ENCODE measurements at places on chromosomes 12 and 14. TPM values are rescaled to one million over a fixed set of nuclear protein-coding genes. Genes with fewer than 3 reads are reported as not detected.

GRCh38 chr12:56385873-56386272 is 23.2 kb upstream of the APOF start:
- H3K27me3 ChIP-seq, result no peaks in the 10 kb centered on the region
- H3K36me3 ChIP-seq, result no peaks in the 10 kb centered on the region
- no peak for DNase-seq

- H3K4me1 ChIP-seq, result peaks cover 27% of the 10 kb centered on the region
- H3K27ac ChIP-seq, result peak overlapping the region; percentile 81
- H3K36me3 ChIP-seq, result no peaks in the 10 kb centered on the region
- H3K27me3 ChIP-seq, result no peaks in the 10 kb centered on the region
- H3K4me3 ChIP-seq, result peak overlapping the region; percentile 69
- DNase-seq, result no peak
Measured at GRCh38 chr14:21475767-21476522, 814 bp downstream of the RAB2B start.

GRCh38 chr14:92407410-92407809 is 84.4 kb downstream of the SLC24A4 start:
- no peaks in the 10 kb centered on the region for H3K36me3 ChIP-seq
- DNase-seq, result no peak
- H3K27ac ChIP-seq, result no peak overlapping the region

PRKD1 gene
- polyA plus RNA-seq, result not detected

GRCh38 chr12:131831635-131832041 is 3.4 kb downstream of the MMP17 start:
- H3K4me3 ChIP-seq, result no peak overlapping the region
- no peak for DNase-seq
- peaks cover 22% of the 10 kb centered on the region for H3K4me1 ChIP-seq
- peaks cover 21% of the 10 kb centered on the region for H3K27me3 ChIP-seq

DNA sequence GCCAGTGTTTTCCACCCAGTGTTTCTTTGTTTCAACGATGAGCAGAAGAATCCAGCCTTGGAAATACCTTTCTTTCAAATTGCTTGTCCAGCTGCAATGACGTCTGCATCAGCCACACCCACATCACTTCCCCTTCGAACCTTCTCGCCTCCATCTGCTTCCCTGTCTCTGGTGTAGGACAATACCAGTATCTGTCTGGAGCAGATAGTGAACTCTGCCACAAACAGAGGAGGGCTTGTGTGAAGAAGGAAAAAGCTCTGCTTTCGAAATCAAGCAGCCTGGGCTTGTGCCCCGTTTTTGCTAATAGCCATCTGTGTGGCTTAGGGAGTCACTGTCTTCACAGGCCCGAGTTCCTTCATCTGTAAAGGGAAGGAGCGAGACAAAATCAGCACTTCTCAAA is 415.4 kb downstream of the ZFP36L1 start:
- no peaks in the 10 kb centered on the region for H3K27me3 ChIP-seq
- DNase-seq, result no peak
- H3K4me1 ChIP-seq, result peaks cover 68% of the 10 kb centered on the region

DNA sequence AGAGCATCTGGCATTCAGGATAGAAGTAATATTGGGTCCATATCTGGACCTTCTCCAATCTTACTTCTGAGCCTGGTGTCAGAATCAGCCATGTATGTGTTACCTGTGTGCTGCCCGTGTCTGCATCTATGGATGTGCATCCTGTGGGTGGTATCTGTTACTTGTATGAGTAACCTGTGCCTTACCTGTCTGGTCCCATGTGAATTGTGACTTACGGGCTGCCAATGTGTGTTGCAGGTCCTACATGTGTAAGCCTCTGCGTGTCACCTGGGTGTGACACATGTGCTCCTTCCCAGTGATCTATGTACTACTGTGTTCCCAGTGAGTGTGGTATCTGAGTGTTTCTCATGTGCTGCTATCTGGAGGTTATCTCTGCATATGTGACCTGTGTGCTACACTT is 208.4 kb downstream of the ADGRD1 start:
- no peak overlapping the region for H3K4me3 ChIP-seq
- no peaks in the 10 kb centered on the region for H3K36me3 ChIP-seq
- H3K4me1 ChIP-seq, result no peaks in the 10 kb centered on the region
- no peak for DNase-seq

- no peak for DNase-seq
- no peaks in the 10 kb centered on the region for H3K4me1 ChIP-seq
- H3K36me3 ChIP-seq, result no peaks in the 10 kb centered on the region
- no peak overlapping the region for H3K27ac ChIP-seq
- no peaks in the 10 kb centered on the region for H3K27me3 ChIP-seq
- H3K4me3 ChIP-seq, result no peak overlapping the region
Measured at GRCh38 chr14:62957562-62957961, 87.7 kb downstream of the KCNH5 start.

DNA sequence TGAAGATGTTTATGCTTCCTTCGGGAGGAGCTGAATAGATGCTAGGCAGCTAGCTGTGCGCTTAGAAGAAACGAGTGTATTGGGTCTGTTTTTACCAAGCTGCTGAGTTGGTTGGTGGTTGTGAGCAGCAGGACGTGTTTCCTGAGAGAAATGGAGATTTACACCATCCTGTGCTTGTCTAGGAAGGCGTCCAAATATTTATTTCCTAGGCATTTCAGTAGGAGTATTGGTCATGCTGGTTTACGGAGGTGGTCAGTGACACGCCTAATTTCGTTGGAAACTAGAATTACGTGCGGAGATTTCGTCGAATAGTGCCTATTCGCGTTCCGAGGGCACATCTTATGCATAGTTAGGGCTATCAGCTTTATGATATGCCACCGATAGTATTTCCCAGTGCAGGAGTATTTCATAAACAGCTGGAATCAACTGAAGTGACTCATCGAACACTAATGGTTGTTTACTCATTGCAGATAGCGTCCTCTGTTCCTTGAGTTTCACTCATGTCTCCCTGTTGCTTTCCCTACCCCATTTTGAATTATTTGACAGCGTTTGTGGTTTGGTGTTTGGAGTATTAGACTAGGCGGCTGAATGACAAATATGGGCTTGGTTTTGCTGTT is 780 bp downstream of the TBC1D15 start:
- H3K4me3 ChIP-seq, result peak overlapping the region; percentile 90
- no peaks in the 10 kb centered on the region for H3K36me3 ChIP-seq
- no peaks in the 10 kb centered on the region for H3K27me3 ChIP-seq
- no peak for DNase-seq
- H3K4me1 ChIP-seq, result peaks cover 53% of the 10 kb centered on the region

DNA sequence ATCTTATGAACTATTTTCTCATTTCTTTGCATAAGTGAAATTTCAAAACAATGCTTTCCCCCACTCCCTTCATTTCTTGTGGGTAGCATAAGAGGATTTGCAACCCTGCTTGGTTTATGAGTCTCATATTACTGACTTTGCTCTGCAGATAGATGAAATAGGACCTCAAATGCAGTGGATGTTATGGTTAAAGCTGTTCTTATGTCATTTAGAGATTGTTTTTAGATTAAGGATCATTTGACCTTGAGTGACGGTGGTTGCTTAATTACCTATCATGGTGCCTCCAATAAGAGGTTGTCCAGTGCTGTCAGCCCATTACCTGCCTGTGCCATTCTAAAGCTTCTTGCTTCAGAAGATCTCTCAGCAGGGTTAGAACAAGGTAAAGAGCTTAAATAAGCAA is 351.4 kb upstream of the ATP2B1 start:
- no peak overlapping the region for H3K27ac ChIP-seq
- H3K36me3 ChIP-seq, result no peaks in the 10 kb centered on the region
- no peak for DNase-seq
- H3K27me3 ChIP-seq, result no peaks in the 10 kb centered on the region

CD69 gene
- polyA plus RNA-seq, result 1,121 TPM

- H3K4me3 ChIP-seq, result no peak overlapping the region
- no peak for DNase-seq
- no peak overlapping the region for H3K27ac ChIP-seq
- H3K27me3 ChIP-seq, result no peaks in the 10 kb centered on the region
- H3K4me1 ChIP-seq, result no peaks in the 10 kb centered on the region
- H3K36me3 ChIP-seq, result no peaks in the 10 kb centered on the region
Measured at GRCh38 chr12:9123781-9124382, 8.2 kb upstream of the A2M start.

NXPH4 gene
- polyA plus RNA-seq, result not detected

GRCh38 chr14:104157016-104157928 is 18.9 kb downstream of the KIF26A start:
- H3K36me3 ChIP-seq, result no peaks in the 10 kb centered on the region
- no peak overlapping the region for H3K4me3 ChIP-seq
- no peaks in the 10 kb centered on the region for H3K4me1 ChIP-seq
- H3K27me3 ChIP-seq, result no peaks in the 10 kb centered on the region
- DNase-seq, result no peak

DAO gene
- polyA plus RNA-seq, result not detected

CCDC197 gene
- polyA plus RNA-seq, result not detected

- peaks cover 63% of the 10 kb centered on the region for H3K4me1 ChIP-seq
- H3K4me3 ChIP-seq, result no peak overlapping the region
- H3K36me3 ChIP-seq, result no peaks in the 10 kb centered on the region
- H3K27ac ChIP-seq, result no peak overlapping the region
Measured at GRCh38 chr12:108299516-108299915, 39.6 kb downstream of the CMKLR1 start.

CDKN3 gene
- polyA plus RNA-seq, result 5.0 TPM

DNA sequence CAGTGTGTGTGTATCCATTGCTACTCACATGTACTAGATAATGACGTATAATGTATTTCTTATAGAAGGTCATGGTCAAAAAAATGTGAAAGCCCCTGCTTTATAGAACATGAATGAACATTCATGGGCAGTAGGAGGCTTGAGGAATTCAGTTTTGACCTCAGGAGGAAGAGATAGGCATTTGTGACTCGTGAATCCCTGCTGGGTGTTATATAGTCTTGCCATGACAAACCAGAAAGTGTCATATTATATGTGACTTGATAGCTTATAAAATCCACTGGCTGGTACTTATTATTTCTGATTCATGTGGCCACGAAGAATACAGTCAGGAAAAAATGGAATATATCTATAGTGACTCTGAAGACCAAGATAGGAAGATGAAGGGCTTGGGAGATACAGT is 287.6 kb downstream of the CEP128 start:
- DNase-seq, result no peak
- H3K27ac ChIP-seq, result no peak overlapping the region
- no peaks in the 10 kb centered on the region for H3K4me1 ChIP-seq
- H3K36me3 ChIP-seq, result peaks cover 4% of the 10 kb centered on the region
- no peak overlapping the region for H3K4me3 ChIP-seq
- no peaks in the 10 kb centered on the region for H3K27me3 ChIP-seq

GRCh38 chr14:64060648-64061096 is 207.9 kb downstream of the SYNE2 start:
- H3K27me3 ChIP-seq, result no peaks in the 10 kb centered on the region
- H3K27ac ChIP-seq, result no peak overlapping the region
- DNase-seq, result no peak
- peaks cover 34% of the 10 kb centered on the region for H3K36me3 ChIP-seq

ACSS3 gene
- polyA plus RNA-seq, result not detected

DNA sequence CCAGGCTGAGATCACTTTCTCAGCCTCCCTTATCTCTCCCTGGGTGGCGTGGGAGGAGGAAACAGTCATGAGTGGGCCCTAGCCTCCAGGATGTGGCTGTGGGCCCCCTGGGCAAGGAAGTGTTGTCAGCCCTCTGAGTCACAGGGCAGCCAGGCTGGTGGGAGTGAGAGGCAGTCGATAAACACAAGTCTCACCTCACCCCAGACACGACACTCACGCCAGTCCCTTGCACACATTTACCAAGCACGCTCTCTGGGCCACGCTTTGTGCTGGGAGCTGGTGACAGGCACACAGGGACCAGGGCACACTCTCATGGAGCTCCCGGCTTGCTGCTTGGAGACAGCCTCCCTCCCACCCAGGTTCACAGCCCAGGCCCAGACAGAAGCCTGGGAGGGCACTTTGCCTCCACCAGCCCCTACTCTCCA is 1.9 kb upstream of the KRT79 start:
- no peaks in the 10 kb centered on the region for H3K27me3 ChIP-seq
- H3K4me3 ChIP-seq, result no peak overlapping the region
- H3K36me3 ChIP-seq, result no peaks in the 10 kb centered on the region
- no peaks in the 10 kb centered on the region for H3K4me1 ChIP-seq
- H3K27ac ChIP-seq, result no peak overlapping the region
- no peak for DNase-seq

- no peak for DNase-seq
- H3K27me3 ChIP-seq, result no peaks in the 10 kb centered on the region
- no peak overlapping the region for H3K4me3 ChIP-seq
- no peaks in the 10 kb centered on the region for H3K4me1 ChIP-seq
Measured at GRCh38 chr12:70449074-70449752, 83.1 kb downstream of the KCNMB4 start.

- H3K36me3 ChIP-seq, result no peaks in the 10 kb centered on the region
- no peak overlapping the region for H3K4me3 ChIP-seq
- no peak for DNase-seq
- no peak overlapping the region for H3K27ac ChIP-seq
- no peaks in the 10 kb centered on the region for H3K27me3 ChIP-seq
Measured at GRCh38 chr12:56838621-56839488, 75.7 kb downstream of the HSD17B6 start.

LRFN5 gene
- polyA plus RNA-seq, result not detected

GRCh38 chr12:113949321-113950305 is 16.5 kb downstream of the RBM19 start:
- no peaks in the 10 kb centered on the region for H3K27me3 ChIP-seq
- no peak overlapping the region for H3K4me3 ChIP-seq
- DNase-seq, result no peak
- no peak overlapping the region for H3K27ac ChIP-seq

- no peaks in the 10 kb centered on the region for H3K27me3 ChIP-seq
- DNase-seq, result no peak
- no peaks in the 10 kb centered on the region for H3K36me3 ChIP-seq
- no peak overlapping the region for H3K4me3 ChIP-seq
- no peaks in the 10 kb centered on the region for H3K4me1 ChIP-seq
Measured at GRCh38 chr12:86597431-86597830, 341.2 kb upstream of the MGAT4C start.

GRCh38 chr12:91811481-91812287 is 334.0 kb downstream of the BTG1 start:
- DNase-seq, result peak; percentile 65
- H3K27me3 ChIP-seq, result no peaks in the 10 kb centered on the region
- no peak overlapping the region for H3K27ac ChIP-seq

TMPRSS12 gene
- polyA plus RNA-seq, result not detected

BCAT1 gene
- polyA plus RNA-seq, result 0.03 TPM

ZFP36L1 gene
- 127 TPM for polyA plus RNA-seq

DNA sequence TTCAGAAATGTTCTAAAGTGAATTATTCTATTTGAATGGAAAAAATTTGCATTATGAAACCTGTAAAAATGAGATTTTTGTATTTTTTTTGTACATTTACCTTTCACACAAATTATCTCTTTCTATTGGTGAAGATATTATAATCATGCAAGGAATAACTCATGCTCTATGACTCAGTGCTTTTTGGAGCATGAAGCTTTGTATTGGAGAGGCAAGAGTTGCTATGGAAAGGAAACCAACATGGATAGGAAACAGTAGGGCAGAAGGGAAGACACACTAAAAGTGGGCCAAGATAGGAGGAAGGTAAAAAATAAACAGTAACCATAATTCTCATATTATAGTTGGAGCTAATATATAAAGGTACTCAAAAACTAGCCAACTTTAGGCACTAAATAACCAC is 79.0 kb downstream of the PLCZ1 start:
- H3K27ac ChIP-seq, result no peak overlapping the region
- H3K27me3 ChIP-seq, result no peaks in the 10 kb centered on the region
- H3K36me3 ChIP-seq, result no peaks in the 10 kb centered on the region
- H3K4me3 ChIP-seq, result no peak overlapping the region

Data from CD4-positive, alpha-beta memory T cell (primary cell).